IPS DF 6.9 (cell line): ENCODE measurements at places on chromosomes 1 and 21.

DNA sequence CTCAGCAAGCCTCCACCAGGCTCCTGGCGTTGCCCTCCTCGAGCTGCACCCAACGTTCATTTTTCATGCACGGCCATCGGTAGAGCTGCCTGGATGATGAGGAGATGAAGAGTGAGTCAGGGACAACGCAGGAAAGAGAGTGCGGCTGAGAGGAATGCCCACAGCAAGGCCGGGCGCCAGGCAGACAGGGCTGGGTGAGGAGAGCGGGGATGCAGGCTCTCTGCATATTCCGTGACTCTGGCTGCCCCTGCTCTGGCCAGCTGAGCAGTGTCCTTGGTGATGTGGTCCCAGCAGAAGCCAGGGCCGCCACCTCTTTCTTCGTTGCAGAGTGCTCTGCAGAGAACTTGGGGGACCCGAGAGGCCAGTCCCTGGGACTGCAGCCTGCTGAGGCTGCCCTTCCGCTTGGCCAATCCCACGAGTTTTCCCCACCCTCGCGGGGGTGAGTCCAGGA lies 10.8 kb downstream of the UMODL1 start:
- no peak for DNase-seq

- DNase-seq = no peak
These were observed 4.3 kb downstream of the CR1L start for GRCh38 chr1:207649210-207649753.

DNA sequence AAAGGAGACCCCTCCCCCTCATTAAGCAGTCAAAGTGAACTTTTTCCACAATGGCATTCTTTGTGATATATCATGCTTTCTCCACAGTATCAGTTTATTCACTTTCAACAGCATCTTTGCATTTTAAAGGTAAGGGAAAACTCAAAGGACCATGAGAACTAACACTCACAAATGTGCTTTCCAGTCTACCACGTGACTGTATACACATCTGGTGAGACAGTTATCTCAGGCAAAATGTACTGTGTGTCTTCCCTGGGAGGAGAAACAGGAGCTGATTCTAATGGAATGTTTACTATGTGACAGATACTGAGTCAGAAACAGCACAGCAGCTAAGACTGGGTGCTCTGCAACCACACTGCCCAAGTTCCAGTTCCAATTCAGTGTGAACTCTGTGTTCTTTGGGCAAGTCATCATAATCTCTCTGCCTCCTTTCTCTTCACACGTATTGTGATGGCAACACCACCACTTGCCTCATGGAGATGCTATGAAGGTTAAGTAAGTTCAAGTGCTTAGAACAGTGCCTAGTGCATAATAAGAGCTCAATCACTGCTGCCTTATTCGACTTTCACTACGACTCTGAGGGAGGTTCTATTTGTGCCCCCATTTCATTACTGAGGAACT lies 79.0 kb downstream of the SLC45A1 start:
- no peak for DNase-seq

GRCh38 chr1:27491748-27492700 lies 2.1 kb upstream of the WASF2 start:
- no peak for DNase-seq

GRCh38 chr1:92259350-92259749 lies 39.4 kb downstream of the GLMN start:
- DNase-seq = no peak

DNA sequence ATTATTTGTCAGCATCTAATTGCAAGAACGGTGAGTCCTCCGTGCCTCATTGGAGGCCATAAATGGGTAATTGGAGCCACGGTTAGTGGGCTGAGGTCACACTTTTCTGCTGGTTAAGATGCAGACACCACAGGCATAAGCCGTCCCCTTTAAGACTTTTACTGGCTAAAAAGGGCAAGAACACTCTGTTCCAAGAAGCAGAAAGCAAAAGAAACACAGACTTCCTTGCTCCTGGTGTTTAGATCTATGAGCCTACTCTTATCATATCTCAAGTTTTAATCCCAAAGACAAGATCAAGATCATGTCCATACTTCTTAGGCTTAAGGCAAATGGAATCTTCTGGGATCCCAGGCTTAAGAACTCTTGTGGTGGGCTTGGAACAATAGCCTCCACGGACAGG lies 17.3 kb upstream of the GJA5 start:
- DNase-seq = no peak

GRCh38 chr1:69271587-69272125 lies 296.1 kb upstream of the LRRC7 start:
- DNase-seq = no peak

DNA sequence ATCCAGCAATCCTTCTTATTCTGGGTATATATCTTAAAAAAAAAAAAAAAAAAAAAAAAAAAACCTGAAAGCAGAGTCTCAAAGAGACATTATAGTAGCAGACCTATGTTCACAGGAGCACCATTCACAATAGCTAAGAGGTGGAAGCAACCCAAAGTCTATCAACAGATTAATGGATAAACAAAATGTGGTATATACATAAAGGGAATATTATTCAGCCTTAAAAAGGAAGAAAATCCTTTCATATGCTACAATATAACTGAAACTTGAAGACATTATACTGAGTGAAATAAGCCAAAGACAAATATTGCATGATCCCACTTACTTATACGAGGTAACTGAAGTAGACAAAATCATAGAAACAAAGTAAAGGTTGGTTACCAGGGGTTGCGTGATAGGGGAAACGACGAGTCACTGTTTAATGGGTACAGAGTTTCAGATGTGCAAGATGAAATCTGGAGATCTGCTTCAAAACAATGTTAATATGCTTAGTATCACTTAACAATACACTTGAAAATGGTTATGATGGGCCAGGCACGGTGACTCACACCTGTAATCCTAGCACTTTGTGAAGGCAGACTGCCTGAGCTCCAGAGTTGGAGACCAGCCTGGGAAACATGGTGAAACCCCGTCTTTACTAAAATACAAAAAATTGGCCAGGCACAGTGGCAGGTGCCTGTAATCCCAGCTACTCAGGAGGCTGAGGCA lies 29.5 kb downstream of the PIK3R3 start:
- no peak for DNase-seq

GRCh38 chr1:234495231-234495990 lies 16.4 kb upstream of the TARBP1 start:
- no peak for DNase-seq

GRCh38 chr1:192474080-192474683 lies 101.4 kb upstream of the RGS1 start:
- no peak for DNase-seq

DNA sequence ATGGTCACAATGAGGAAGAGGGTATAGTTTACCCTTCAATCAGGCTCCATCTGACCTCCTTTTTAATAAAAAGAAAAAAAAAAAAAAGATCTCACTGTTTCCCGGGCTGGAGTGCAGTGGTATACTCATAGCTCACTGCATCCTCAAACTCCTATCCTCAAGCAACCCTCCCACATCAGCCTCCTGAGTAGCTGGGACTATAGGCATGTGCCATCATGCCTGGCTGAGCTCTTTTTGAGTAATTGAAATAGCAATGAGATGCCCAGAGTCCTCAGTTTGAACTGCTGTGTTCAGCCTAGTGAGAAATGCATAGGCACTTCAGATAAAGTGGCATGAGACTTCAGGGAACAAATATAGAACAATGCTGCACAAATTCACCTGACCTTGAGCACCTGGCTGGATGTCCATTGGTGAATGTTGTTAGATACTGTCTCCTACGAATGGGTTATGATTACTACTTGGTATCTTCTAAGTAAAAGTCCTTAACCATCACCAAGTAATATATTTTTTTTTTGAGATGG lies 67.6 kb downstream of the NR5A2 start:
- no peak for DNase-seq

DNA sequence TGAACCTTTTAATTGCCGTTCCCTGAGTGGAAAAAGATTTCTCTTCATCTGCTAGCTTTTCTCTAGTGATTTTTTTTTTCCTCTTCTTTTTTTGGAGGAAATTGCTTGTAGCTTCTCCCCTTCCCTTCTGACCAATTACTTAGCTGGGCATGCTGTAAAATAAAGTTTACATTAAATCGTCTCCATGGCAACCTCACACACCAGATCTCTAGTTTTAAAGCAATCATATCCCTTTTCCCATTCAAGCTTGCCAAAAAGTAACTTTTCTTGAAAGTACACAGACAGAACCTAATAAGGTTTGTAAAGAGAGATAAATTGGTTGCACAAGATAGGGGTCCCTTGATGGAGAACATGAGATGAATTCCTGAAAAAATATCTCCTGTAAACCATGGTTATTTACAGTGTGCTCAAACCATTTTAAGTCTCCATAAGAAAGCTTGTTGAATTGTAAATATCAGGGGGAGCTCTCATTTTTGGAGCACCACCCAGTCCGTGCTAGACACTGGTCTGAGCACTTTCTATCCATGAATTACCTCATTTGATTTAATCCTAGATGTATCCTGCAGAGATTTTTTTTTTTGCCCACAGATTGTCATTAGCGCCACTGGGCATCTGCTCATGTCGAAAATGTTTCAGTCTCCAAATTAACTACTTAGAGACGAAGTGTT lies 32.6 kb upstream of the HTR1D start:
- no peak for DNase-seq

- DNase-seq = no peak
These were observed 10.9 kb downstream of the MORC3 start for GRCh38 chr21:36330904-36331303.

- peak; percentile 31 for DNase-seq
These were observed 134.5 kb upstream of the MAGI3 start for GRCh38 chr1:113255720-113256347.

DNA sequence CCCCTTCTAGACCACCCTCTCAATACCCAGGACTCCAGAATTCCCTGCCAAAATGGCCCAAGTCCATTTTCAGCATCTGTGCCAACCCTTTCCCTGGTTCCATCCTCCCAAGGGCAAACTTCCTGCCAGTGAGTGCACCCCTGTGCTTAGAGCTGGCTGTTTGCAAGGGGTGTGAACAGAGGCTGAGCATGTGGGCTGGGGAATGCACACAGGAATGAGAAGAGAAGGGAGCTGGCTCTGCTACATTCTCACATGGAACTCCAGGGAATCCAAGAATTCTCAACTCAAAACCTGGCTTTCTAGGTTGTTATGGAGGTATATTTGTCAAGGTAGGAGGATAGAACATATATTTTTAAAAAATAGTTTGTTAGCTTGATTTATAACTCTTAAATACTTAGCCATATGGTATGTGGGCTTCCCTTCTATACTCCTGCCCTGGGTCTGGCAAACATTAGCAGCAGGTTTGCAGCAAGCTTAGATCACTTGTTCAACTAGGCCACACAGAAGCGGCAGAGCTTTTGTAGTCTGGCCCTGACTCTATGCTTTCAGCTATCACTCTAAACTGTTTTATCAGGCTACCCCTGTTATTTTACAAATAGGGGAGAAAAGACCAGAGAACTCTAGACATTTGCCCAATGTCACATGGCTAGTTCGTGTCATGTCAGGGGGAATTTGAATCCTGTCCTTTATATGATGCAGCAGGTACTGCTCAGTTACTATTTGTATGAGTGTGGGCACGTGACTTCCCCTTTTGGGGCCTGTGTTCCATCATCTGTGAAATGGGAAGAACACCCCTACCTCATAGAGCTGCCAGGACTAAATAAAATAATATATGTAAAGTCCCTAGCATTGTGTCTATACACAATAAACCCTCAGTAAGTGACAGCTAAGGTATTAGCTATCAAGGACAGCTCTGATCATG lies 8.1 kb upstream of the STMN1 start:
- no peak for DNase-seq

DNA sequence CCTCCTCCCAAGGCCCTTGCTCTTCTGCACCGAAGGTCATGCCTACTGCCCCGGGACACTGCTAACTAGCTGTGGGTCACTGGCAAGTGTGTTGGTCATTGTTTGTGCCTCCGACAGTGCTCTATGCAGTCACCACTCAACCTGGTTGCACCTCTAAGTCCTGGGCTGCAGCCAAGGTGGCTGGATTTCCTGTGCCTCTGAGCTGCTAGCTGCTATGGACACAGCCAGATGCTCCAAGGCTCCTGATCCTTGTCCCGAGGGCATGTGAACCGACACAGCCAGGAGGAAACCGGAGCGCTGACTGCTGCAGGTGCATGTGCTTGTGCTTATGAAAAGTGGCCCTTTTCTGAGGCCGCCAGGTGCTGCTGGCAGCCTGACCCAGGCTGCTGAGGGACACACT lies 14.7 kb upstream of the SPOCD1 start:
- no peak for DNase-seq

DNA sequence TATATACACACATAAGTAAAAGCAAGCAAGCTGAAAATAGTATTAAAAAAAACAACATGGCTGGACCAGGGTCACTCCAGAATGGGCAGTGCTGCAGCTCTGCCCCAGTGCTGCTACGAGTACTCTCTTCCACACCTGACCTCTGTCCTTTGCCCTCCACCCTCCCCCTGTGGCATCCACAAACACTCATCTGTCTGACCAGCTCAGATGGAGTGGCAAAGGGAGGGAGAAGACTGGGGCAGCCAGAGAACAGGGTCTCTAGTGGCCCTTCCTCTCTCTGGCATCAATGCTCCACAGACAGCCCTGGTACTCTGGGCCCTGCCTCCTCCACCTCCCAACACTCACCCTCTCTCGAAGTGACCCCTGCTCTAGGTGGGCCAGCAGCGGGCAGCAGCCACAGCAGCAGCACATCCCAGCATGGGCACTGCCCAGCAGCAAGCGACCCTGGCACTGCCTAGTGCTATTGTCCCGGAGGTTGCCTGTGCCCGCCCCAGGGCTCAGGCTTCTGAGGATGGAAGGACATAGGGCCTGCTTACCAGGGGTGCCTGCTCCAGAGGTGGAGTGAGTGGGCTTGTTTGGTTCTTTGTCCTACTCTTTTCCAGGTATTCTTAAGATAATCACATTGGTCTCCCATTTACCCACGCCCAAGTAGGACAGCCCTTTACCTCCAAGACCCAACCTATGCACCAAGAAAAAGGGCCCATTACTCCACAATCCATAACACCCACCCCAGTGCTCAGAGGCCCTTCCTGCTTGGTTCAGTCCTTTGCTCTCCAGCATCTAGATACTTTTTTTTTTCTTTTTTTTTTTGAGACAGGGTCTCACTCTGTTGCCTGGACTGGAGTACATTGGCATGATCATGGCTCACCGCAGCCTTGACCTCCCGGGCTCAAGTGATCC lies 6.2 kb downstream of the ARHGEF2 start:
- no peak for DNase-seq

GRCh38 chr1:110606657-110607535 lies 738 bp upstream of the KCNA2 start:
- DNase-seq = no peak

DNA sequence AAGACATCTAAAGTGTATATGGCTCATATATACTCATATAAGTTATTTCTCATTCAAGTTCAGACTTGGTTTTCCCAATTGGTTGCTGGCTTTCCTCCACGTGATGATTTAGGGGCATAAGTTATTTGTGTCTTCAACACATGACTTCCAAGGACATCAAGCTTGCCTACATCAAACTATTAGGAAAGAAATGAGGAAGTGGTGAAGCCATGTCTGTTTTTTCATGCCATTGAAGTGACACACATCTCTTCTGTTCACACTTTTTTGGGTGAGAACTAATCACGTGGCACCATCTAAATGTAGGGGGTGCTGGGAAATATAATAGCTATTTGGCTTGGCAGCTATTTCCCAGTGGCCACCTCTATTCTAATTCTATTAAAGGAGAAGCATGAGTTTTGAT lies 282.1 kb downstream of the OMA1 start:
- DNase-seq = no peak

- no peak for DNase-seq
These were observed 56.4 kb downstream of the ADAMTS1 start for GRCh38 chr21:26788790-26789189.
